ENCODE measurements at places on chromosomes 7 and 10.
A peak's percentile ranks its signal among the peaks of the same experiment; 100 is the strongest.

GRCh38 chr10:62053860-62054259 is 152.4 kb downstream of the ARID5B start:
- DNase-seq: no peak

GRCh38 chr7:8305104-8305503 is 43.1 kb upstream of the ICA1 start:
- DNase-seq: no peak

DNA sequence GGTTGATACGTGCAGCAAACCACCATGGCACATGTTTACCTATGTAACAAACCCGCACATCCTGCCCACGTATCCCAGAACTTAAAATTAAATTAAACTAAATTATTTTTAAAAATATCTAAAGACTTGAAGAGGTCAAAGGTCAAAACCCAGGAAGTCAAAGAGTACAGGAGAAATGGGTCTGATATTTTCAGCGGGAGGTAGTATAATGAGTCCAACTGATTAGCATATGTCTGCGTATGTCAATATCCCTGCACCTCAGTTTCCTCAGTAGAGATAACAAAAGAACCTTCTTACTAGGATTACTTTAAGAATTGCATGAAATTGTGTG is 133.0 kb downstream of the TMEM26 start:
- DNase-seq: no peak

DNA sequence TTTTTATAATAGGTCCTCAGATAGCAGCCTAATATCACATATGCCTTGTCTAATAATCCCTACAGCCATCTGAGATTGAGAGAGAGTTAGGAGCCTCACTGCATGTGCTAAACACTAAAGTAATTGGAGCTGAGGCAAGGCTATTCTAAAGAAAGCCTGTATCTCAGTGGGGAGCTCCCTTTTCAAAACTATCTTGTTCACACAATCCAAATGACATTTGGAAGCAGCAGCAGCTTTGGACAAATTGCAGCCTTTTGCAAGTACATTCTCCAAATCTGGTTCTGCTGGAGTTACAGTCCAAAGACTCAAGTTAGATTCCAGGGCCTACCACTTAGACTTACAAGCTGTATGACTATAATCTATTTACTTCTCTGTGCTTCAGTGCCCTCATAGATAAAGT is 104.5 kb downstream of the MACC1 start:
- DNase-seq: no peak

- no peak for DNase-seq
Measured at GRCh38 chr7:140637400-140637799, 3.2 kb downstream of the DENND2A start.

DNA sequence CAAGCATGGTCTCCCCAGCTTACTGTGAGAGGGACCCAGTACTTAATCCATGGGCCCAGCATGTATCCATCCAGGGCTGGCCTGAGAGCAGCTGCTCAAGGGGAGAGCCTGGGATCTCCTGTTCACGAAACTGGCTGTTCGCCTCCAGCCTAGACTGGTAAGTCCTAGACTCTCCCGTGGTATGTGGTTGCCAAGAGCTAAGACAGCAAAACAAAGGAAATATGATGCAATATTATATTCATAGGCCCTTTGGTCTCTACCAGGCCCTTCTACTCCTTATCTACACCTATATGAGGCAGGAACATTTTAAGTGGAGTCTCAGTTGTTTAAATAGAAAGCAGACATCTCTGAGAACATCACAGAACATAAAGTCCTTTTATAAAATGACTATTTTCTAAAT is 28.9 kb upstream of the STK17A start:
- no peak for DNase-seq

DNA sequence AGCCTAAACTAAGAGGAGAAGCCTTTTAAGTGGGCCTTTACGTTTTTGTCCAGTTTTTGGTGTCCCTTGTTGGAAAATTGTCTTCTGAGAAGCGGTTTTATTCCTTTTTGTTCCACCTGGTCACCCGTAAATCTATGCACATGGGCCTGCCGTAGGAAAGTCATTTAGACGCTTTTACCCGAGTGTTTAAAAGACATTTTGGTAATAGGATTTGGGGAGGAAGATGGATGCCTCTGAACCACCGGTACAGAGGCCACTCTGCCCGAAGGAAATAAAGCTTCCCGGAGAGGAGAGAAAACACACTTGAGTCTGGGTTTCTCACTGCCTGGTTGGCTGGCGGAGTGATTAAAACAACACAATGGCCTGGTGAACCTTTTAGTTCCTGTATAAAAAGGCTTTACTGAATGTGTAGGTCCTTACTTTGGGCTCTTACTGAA is 760 bp downstream of the THNSL1 start:
- DNase-seq: no peak

GRCh38 chr10:23408330-23408976 is 30.4 kb upstream of the OTUD1 start:
- no peak for DNase-seq

GRCh38 chr10:27399871-27400270 is 104.2 kb upstream of the RAB18 start:
- no peak for DNase-seq

- no peak for DNase-seq
Measured at GRCh38 chr7:87853237-87853864, 22.8 kb downstream of the SLC25A40 start.

- peak; percentile 74 for DNase-seq
Measured at GRCh38 chr10:94320285-94320914, 42.3 kb downstream of the NOC3L start.

GRCh38 chr10:30510184-30510931 is 76.4 kb downstream of the MAP3K8 start:
- no peak for DNase-seq

- DNase-seq: no peak
Measured at GRCh38 chr7:154450451-154450850, 398.3 kb downstream of the DPP6 start.

DNA sequence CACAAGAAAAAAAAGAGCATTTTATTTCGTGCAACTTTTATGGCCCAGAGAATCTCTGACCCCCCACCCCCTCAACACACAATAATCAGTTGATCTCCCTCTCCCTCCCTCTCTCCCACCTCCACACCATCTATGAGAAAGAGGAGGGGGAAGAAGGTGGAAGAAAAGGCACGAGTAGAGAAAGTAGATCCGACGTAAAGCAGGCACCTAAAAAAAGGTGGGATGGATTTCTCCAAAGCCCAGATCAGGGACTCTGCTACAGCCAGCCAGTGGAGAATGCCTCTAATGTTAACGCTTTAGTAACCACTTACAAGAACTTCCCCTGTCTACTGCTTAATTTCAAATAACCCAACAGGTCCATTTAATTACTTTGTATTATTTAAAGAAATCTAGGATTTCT is 24.4 kb downstream of the KMT2C start:
- DNase-seq: no peak

GRCh38 chr7:69256634-69257081 is 341.6 kb upstream of the AUTS2 start:
- no peak for DNase-seq

GRCh38 chr10:132058793-132059759 is 6.7 kb upstream of the JAKMIP3 start:
- DNase-seq: peak; percentile 4

DNA sequence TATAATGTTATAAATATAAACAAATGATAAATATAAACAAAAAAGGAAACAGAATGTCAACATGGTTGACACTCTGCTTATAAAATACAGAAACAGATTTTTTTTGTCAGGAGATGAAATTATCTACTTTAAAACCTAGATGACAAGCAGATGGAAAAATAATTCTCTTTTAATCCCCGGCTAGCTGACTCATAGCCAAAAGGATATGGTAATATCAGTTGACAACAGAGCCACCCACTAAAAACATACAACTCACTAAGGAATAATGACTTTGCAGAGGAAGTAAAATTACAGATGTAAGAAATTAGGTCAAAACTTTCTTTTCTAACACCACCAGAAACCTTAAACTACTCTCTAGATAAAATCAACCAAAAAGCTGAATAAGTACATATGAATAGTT is 131.1 kb upstream of the ABCB5 start:
- DNase-seq: no peak

DNA sequence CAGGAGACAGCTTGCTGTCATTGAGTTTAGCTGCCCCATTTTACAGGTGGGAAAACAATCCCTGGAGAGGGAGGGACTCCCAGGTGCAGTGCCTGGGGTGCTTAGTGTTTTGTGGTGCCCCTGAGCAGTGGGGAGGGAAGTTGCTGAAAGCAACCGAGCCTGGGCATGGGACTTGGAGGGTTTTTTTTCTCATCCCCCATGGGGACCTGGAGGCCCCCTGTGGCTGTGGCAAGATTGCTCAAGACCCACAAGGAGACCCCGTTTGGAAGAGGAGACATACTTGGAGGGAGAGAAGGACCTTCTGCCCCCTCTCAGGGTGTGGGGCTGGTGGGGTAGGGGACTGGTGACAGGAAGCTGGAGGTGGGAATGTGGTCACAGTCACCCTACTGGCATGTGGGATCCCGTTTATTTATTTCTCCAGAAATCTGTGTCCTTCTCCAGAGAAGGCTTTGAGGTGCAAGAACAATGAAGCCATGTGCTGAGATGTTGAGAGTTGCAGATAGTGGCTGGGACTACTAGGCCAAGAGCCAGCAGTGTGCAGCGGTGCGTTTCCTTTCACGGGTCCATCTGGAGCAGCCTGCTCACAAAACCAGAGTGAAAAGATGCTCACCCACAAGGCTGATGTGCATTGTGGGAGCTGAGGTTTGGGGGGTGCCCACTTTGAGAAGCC is 21.5 kb downstream of the ZMIZ1 start:
- DNase-seq: no peak

GRCh38 chr7:46741181-46741580 is 820.1 kb upstream of the IGFBP3 start:
- DNase-seq: no peak

- no peak for DNase-seq
Measured at GRCh38 chr7:70645876-70646351, 486.0 kb upstream of the GALNT17 start.

DNA sequence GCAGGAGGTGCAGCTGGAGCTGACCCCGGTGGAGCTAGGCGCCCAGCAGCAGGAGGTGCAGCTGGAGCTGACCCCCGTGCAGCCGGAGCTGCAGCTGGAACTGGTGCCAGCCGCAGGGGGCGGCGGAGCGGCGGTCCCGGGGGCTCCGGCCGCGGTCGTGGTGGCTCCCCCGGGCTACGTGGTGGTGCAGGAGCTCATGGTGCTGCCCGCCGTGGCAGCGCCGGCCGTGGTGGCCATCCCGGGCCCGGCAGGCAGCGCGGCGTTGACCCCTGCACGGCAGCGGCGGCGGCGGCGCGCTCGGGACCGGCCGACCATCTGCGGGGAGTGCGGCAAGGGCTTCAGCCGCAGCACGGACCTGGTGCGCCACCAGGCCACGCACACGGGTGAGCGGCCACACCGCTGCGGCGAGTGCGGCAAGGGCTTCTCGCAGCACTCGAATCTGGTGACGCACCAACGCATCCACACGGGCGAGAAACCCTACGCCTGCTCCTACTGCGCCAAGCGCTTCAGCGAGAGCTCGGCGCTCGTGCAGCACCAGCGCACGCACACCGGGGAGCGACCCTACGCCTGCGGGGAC is 6.8 kb downstream of the ZNF853 start:
- no peak for DNase-seq

GRCh38 chr7:39379416-39379815 is 186.8 kb upstream of the YAE1 start:
- no peak for DNase-seq

DNA sequence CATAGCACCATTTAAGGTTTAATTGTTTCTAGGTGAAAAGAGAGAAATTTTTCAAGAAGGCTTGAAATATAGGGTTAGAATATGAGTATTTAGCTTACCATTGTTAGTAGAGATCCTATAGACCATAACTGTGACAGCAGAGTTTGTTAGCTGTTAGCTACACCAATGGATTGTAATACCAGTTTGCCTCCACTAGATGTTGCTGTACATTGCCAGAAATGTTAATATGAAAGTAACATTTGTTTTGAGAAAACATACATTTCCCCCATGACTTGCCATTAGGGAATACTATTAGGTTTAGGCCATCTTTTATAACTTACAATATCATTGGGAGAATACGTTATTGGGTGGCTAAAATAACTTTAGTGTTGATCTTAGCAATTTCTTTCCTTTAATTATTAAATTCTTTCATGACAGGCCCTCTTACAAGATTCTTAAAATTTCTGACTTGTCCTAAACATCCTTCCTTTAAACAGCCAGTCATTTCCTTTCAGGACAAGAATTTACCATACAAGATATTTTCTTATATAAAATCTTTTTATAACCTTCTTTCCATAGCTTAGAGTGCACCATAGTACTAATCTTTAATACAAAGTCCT is 39.5 kb downstream of the ZNF117 start:
- no peak for DNase-seq

DNA sequence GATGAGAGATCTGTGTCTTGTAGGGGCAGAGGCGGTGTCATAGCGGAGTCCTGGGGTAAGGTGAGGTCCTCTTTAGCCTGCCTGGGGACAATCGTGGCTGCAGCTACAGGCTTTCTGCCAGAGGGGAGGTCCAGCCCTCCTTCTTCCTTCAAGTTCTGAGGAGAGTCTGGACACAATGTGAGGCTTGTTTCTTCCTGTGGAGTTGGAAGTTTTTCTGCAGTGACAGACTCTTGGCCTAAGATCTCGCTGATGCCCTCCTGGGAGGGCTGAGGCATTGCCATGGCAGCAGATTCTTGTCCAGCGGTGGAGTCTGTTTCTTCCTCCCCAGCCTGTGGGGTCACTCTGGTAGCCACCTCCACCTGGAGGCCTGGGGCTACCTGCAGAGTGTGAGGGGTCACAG is 4.4 kb downstream of the NACAD start:
- no peak for DNase-seq

DNA sequence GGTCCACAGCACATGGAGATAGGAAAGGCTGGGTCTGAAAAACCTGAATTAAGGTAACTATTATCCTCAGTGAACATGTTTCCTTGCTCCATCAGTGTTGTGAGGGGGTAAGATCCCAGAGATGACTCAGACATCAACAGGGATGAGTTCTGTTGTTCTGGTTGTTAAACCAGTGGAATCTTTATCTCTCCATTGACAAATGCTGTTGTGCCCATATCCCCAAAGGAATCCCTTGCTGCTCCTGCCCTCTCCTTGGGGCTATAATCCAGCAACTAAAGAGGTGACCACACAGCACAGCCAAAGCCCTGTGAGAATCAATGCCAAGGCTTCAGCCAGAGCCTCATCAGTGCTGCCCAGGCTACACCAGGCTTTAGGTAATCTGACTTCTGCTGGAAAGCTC is 113.4 kb downstream of the JAZF1 start:
- DNase-seq: no peak

GRCh38 chr7:97064972-97065587 is 40.4 kb upstream of the DLX5 start:
- DNase-seq: no peak

- DNase-seq: no peak
Measured at GRCh38 chr7:98254951-98255610, 3.0 kb upstream of the TECPR1 start.

DNA sequence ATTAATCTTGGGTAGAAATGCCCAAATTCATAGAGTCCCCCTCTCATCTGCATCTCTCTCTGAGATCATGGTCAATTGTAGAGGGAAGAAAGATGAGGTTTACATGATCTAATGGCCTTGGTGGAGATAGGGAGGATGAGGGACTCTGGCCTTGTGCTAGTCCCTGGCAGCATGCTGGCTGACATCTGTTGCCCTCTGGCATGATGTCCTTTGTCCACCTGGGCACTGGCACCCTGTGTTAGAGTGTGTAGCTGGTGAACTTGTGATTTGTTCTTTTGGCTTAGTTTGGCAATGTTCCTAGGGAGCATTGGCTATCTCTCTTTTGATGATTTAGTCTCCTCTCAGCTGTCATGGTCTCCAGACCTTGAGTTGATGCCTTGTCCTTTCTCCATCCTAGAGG is 103.2 kb downstream of the DYNC1I1 start:
- no peak for DNase-seq

GRCh38 chr7:47100148-47100816 is 481.6 kb downstream of the TNS3 start:
- no peak for DNase-seq

- no peak for DNase-seq
Measured at GRCh38 chr7:68671671-68672070, 926.6 kb upstream of the AUTS2 start.
